ENCODE measurements at places on chromosomes 4 and X.

GRCh38 chr4:80918004-80918403, 112.5 kb upstream of the BMP3 start:
- DNase-seq: no peak

DNA sequence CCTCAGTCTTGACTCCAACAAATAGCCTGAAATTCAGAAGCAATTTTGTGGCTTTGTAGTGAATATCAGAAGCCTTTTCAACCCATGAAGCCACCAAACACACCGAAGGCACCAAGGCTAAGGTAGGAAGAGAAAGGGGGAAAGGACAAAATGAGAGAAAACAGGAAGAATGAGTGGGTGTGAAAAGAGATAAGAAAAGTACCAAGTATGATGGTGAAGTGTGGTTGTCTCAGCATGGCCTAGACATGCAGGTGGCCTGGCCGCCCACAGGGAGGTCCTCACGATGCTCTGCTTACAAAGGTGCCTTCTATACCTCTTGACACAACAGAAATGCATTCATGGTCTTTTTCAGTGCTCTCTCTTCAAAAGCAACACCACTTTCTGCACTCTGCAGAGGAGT, 34.9 kb downstream of the ACSL1 start:
- DNase-seq: no peak

DNA sequence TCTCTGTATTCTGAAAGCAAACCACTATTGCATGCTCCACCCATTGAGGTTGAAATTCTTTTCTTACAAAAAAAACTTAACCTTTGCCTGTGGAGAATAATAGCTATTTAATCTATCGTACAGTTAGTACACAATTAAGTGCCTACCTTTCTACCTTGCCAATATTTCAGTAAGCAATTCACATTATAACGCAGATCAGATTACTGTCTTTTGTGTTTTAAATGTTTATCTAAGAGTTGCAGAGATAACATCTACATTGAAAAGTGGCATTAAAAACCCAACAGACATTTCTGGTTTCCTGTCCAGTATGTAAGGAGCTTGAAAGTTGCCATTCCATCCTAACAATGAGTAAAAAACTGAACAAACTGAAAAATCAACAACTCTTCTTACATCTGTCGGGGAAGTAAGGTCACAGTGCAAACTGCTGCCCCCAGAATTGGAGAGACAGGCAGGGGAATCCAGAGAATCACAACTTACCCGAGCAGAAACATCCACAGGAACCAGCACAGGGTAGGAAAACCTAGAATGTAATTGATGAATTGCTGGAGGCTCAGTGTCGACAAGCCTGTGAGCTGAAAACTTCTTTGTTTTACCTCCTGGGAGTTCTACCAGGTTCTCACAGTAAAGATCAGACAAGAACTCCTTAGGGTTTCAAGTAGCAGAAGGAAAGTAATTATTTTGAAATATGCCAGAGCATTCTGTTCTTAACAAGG, 27.3 kb upstream of the ACSL4 start:
- DNase-seq: no peak

GRCh38 chr4:121656269-121656641, 40.5 kb downstream of the ANXA5 start:
- DNase-seq: no peak

DNA sequence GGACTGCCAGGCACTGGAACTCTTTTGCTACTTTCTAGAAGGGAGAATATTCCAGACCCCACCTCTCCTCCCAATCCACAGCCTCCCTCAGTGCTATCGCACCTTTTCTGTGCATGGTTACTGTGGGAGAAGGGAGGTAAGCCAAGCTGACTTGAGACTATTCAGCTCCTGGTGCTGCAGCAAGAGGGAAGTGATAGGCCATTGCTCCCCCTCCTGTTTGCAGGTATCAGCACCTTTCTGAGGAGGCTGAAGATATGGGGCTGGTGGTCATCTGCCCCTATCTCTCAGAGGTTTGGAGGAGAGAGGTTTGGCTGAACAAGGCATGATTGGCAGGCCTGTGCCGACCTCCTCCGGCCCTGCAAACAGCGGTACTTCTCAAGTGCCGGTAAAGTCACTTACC, 103.3 kb upstream of the GATB start:
- DNase-seq: no peak

DNA sequence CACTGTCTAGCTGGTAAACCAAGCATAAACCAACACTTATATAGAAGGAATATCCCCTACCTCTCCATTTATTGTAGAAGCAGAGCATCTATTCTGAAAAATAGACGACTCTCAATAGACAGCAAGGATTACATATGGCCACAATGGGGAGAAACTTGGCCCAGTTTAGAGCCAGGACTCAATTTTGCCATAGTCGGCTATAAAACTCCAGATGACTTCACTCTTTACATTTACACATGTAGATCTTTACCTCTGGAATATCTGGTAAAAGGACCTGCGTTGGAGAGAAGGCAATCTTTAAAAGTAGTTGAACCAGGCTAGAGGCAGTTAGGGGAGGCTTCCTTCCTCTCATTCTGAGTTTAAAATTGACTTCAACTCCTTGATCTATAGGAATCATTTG, 77.3 kb downstream of the HMGB2 start:
- DNase-seq: no peak

DNA sequence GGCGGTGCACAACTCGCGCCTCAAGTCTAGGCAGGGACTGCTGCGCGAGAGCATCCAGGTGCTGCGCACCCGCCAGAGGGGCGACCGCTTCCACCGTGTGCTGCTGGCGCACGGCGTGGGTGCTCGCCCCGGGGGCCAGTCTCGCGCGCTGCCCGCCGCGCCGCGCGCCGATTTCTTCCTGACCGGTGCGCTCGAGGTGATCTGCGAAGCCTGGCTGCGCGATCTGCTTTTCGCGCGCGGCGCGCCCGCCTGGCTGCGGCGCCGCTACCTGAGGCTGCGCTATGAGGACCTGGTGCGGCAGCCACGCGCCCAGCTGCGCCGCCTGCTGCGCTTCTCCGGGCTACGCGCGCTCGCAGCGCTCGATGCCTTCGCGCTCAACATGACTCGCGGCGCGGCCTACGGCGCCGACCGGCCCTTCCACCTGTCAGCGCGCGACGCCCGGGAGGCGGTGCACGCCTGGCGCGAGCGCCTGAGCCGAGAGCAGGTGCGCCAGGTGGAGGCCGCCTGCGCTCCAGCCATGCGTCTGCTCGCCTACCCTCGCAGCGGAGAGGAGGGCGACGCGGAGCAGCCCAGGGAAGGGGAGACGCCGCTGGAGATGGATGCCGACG, 1.3 kb downstream of the CHST7 start:
- no peak for DNase-seq

DNA sequence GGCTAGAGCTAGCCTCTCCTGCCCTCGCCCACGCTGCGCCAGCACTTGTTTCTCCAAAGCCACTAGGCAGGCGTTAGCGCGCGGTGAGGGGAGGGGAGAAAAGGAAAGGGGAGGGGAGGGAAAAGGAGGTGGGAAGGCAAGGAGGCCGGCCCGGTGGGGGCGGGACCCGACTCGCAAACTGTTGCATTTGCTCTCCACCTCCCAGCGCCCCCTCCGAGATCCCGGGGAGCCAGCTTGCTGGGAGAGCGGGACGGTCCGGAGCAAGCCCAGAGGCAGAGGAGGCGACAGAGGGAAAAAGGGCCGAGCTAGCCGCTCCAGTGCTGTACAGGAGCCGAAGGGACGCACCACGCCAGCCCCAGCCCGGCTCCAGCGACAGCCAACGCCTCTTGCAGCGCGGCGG, at the start of gene AR:
Gene AR (plus strand): TSS at position 204 of the 400 bp plus-strand sequence. CDS start 1,126 bp downstream, outside the sequence.
- no peak for DNase-seq

- no peak for DNase-seq
Observed at GRCh38 chrX:153740631-153741222, 16.1 kb downstream of the ABCD1 start.

GRCh38 chr4:16532240-16532970, 306.1 kb upstream of the TAPT1 start:
- no peak for DNase-seq

DNA sequence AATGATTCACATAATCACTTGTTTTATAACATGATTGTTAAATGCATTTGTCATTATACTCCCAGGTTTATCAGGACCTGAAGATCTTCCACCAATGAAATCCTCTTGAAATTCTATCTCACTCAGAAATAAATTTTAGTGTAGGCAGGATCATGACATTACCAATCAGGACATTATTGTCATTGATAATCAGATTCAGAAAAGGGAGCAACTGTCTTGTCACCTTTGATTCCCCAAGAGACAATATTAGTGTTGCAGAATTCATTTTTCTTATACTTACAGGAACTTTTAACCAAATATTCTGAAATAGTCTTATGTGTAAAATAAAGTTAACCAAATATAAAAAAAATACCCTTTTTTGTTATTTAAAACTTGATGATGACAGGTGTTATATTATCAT, 1892.5 kb upstream of the ADGRL3 start:
- DNase-seq: no peak

GRCh38 chrX:49053223-49054072, 5.4 kb upstream of the CCDC120 start:
- peak; percentile 14 for DNase-seq

- no peak for DNase-seq
Observed at GRCh38 chrX:45843518-45843917, 642.8 kb upstream of the DIPK2B start.
